ENCODE measurements at places on chromosomes 5 and 9.

DNA sequence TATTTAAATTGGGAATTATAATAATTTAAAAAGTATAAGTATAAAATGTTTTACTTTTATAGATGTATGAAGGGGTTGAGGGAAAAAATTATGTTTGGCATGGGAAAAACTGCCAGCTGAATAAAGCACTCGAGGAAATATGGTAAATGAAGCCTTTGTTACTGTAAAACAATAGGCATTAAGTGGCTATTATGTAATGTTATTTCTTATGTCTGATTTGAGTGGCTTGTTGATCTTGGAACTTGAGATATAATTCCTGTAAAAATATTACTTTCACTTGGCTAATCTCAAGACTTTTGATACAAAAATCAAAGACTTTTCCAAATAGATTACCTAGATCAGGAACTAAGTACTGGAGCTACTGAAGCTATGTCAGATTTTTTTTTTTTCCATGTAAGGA, 182.9 kb downstream of the CD180 start:
- DNase-seq = no peak

GRCh38 chr9:68844631-68845612, 139.9 kb downstream of the PIP5K1B start:
- DNase-seq = no peak

DNA sequence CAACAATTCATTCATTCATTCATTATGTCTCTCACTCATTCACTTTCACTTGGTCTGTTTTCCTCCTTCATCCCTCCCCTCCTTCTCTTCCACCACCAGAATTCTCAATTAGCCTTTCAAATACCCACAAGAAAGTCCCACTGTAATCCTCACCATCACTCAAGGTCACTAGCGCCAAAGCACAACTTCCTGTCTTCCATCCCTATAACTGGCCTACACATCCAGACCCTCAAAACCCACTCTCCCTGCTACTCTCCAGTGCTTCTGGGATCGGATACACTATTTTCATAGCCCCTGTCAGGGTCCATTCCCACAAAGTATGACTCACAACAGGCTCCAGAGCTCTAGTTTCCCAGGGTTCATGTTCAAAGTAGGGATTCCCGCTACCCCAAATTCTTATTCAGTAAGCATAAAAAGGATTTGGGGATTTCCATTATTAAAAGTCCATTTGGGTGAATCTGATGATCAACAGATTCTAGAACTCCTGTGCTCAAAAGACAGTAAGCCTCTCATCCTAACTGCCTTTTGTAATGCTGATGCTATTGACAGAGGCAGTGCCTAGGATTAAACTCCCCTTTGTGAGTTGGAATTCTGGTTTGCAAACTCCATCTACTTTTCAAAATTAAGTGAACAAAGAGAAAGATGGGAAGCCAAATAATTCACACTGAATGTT, 250.9 kb downstream of the SEMA5A start:
- DNase-seq = no peak

GRCh38 chr5:83475935-83476814, 4.6 kb downstream of the VCAN start:
- no peak for DNase-seq

DNA sequence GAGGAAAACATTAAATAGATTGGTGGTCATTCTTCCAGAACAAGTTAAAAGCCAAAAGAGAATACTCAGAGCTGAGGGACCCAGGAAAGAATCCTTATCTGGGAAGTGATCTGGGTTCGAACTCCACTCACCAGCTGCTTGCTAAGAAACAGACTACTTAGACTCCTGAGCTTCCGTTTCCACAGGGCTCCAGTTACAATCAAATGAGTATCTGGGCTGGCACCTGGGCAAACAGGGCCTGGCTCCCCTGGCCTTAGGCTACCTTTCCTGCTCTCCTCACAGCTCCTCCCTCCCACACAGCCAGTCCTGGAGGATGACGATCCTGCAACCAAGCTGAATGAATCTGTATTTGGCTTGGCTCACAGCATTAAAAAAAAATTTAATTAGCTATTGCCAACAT, 2.5 kb downstream of the MAPK9 start:
- DNase-seq = no peak

DNA sequence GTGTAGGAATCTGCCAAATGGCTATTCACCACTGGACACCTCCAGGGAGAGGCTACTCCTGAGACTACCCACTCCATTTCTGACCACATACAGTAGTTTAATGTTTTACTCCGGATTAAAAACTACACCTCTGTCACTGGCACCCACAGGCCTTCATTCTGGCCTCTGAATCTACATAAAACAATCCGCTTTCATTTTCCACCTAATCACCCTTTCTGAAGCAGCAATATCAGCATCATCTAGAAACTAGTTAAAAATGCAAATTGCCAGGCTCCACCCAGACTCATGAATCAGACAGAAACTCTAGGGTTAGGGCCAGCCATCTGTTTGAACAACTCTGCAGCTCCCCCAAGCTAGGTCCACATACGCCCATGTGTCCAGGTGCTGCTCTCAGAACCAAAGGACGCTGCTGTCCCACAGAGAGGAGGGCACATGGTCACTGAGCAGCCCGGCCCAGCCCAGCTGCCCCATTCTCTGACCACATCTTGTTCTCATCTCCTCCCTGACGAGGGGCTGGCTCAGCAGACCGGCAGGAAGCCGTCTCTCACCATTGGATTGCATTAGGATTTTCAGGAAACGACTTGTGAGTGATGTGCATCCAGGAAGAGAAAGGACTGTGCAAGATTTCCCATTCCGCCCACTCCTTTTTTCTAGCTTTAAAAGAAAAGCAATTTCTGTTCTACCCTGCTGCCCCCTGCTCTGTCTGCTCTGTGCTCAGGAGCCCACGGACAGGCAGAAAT, 34.7 kb downstream of the ADAM19 start:
- peak; percentile 75 for DNase-seq

DNA sequence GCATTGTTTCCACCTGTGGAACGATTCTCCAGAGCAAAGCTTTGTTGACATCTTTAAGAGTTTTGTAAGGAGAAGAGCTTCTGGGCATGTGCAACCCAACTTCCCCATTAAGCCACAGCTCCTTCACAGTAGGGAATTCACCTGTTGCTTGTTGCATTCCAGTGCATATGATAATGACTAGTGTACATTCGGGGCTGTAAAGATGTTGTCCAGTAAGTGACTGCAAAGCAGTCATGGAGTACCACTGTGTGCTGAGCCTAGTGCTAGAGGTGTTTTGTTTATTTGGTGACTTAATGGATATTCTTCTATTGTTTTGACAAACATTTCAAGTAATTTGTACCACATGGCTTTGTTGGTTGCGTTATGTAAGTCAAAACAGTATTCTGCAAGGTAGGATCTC, 12.8 kb downstream of the UGCG start:
- no peak for DNase-seq

DNA sequence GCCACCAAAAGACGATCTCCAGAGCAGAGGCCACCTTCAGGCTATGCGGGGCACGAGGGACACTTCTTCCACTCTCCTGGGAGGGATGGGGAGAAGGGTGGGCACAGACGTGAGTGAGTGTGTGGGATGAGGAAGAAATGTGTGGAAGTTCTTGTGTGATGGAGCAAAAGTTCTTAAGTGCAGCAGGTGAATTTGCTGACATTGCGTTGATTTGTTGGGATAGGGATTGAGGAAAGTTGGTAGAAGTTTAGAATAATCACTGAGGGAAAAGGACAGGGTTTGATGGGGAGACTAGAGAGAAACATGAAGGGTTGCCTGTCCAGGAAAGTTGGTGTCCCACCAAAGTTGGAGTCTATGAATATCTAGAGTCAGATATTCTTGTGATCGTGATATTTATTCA, 2.2 kb downstream of the AOPEP start:
- no peak for DNase-seq

GRCh38 chr5:130502702-130503101, 598.4 kb downstream of the CHSY3 start:
- DNase-seq = no peak

DNA sequence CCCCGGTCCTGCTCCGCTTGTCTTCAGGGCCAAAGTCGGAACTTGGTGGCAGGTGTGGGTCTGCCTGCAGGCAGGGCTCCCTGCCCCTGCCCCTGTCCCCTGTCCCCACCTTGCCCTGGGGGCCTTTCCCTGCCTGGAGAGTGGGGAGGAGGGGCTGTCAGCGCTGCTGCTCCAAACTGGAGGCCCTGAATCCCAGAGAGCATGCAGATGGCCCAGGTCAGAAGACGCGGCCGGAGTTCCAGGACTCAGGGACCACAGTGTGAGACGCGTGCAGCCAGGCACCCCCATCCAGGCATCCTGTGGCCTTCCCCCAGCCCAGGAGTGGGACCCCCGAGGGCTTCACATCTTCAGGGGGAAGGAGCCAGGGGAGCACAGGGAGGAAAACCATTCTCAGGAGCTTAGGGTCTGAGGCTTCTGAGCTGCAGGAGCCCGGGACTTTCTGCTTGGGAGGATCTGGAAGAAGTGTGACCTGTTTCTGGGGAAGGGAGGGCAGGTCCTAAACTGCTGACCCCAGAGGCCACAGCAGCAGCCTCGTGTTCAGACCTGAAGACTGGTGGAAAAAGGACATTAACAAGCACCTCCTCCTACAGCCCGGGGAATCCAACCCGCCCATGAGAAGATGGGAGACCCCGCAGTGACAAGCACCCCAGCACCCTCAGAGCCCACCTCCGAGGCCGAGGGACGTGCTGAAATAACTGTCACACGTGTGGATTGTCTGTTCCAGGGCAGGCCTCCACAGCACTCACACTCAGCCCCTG, 38.0 kb downstream of the RASGEF1C start:
- no peak for DNase-seq

GRCh38 chr5:175383350-175383749, 60.6 kb downstream of the DRD1 start:
- no peak for DNase-seq

GRCh38 chr9:6838158-6838557, 80.4 kb downstream of the KDM4C start:
- DNase-seq = no peak

DNA sequence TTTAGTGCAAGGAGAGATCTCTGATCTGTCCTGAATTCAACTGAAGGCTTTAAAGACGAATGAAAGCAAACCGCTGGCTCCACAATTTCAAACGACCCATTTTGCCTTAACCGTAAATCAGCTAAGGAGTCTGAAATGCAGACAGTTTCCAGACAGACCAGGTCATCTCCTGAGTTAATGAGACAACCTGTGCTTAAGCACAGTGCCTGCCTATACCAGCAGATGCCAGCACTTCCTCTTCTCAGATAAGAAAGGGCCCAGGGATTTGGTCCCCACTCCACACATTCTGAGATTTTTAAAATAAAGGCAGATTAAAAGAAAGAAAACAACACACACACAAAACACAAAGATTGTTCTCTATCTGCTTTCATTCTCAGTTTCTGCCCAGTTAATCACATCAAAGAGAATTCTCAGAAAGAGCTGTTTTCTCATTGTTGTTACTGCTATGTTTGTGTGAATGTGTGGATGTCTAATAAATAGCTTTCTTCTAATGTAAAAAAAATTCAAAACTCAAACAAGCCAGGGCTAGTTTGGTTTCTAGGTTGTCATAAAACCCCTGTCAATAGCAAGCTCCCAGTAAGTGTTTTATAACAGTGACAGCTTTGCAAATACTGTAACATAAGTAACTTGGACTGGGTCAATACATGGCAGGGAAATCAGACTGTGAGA, 157.7 kb upstream of the SLC24A2 start:
- DNase-seq = no peak

GRCh38 chr5:7329712-7330111, 66.2 kb upstream of the ADCY2 start:
- DNase-seq = no peak

DNA sequence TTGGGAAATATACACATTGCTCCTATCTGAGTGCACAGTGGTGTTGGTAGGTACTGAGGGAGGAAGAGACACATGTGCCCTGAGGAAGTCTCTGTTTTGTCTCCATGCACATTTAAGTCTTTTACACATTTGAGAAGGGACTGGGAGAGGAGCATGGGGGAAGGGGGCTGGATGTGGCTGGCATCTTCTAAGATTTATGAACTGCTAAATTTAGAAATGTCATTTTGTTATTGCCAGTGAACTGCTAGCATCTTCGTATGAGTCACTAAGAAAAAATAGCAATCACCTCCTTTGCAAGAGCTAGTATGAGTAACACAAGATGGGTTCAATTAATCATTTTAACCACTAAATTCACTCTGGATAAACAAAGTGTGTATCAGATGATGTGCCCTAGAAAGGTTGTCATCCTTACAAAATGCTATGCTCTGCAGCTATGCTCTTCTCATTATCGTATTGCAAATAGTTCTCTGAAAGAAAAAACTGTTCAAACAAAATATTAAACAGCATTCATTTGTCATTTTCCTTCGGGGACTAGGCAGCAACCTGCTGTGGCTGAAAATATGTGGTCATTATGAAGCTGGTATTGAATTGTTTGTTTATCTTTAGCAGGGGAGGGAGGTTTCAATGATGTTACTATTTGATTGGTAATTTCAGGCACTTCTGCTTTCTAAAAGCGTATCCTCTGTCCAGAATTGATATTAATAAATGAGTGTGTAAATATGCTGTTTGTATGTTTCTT, 236.5 kb downstream of the DMRTA1 start:
- DNase-seq = no peak

DNA sequence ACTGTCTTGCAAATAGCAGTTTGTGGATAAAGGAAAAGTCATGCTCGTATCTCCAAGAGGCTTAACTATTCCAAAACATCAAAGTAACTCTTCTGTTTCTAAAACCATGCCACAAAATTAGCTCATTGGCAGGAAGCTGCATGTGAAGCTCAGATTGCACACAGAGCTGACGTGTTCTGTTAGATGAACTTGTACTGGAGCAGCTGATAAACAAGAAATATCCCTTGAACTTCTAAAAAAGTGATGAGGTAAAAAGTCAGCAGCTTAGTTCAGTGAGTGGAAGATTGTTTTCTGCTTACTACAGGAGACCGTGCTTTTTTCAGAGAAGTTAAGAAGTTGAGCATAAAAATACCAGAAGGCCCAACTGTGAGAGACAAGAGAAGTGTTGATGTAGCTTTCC, 113.2 kb downstream of the SLC12A2 start:
- DNase-seq = peak; percentile 49

DNA sequence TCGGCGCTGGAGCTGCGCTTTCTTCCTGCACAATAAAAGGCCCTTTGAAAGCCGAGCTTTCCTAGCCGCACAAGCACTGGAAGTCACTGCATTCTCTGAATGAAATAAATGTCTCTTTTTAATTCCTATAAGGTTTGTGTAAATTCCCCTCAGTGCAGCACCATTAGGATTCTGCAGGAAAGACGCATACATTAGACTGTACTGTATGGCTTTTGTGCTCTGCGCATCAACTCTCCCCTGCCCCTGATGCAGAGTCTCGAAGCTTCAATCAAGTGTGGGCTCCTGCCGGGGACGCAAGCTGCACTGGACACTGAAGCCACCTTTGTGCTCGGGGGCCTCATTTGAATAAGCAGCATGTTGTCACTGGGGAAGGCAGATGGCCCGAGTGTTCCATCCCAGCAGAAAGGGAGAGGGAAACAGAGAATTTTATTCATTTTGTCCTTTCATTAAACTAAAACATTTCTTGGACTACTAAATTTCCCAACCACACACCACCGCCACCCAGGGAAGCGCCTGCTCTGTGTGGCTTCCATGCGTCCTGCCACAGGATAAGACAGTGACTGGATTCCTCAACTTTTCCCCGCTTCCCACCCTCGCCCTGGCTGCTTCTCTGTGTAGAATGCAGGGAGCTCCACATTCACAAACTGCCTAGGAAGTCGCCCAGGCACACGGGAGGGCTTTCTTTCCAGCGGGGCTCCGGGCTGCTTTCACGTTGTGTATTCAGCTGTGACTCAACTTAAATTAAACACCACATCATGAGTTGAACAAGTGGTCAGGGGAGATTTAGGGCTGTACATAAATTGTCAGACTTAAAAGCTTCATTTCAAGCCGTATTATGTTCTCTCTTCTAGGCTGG, 635.4 kb downstream of the IRX1 start:
- DNase-seq = no peak

GRCh38 chr5:149349382-149349781, 4.1 kb downstream of the GRPEL2 start:
- DNase-seq = no peak

Data from CD4-positive, alpha-beta memory T cell (primary cell).